ENCODE measurements at places on chromosomes 2 and 18.

- no peak for ATAC-seq
These were observed 2.0 kb downstream of the MFSD6 start for GRCh38 chr2:190410166-190410565.

- no peak for ATAC-seq
These were observed 183.8 kb upstream of the STON1 start for GRCh38 chr2:48346124-48346536.

GRCh38 chr18:46411867-46412690, 244.9 kb downstream of the LOXHD1 start:
- ATAC-seq = no peak

- no peak for ATAC-seq
These were observed 279.0 kb upstream of the STON1 start for GRCh38 chr2:48250943-48251342.

GRCh38 chr2:173090276-173090877, 14.7 kb downstream of the MAP3K20 start:
- no peak for ATAC-seq

- ATAC-seq = no peak
These were observed 11.3 kb downstream of the NCL start for GRCh38 chr2:231452799-231453508.

DNA sequence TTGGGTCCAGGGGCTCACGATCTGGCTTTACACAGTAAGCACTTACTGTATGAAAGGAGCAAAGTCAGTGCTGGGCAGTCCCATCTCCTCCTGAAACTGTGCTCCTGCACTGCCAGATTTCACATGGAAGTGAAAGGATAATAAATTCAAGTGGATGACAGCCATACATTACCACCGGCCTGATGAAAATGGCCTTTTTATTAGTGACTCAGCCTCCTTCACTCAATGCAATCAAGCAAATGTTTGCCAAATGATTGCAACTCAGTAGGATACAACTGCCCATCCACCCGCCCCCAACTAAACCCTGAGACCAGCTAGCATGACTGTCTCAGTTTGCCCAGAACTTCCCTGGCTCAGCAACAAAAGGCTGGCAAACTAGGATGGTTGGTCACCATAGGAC, 77.1 kb downstream of the MYO5B start:
- no peak for ATAC-seq

- no peak for ATAC-seq
These were observed 151.1 kb upstream of the LHCGR start for GRCh38 chr2:48906633-48907032.

DNA sequence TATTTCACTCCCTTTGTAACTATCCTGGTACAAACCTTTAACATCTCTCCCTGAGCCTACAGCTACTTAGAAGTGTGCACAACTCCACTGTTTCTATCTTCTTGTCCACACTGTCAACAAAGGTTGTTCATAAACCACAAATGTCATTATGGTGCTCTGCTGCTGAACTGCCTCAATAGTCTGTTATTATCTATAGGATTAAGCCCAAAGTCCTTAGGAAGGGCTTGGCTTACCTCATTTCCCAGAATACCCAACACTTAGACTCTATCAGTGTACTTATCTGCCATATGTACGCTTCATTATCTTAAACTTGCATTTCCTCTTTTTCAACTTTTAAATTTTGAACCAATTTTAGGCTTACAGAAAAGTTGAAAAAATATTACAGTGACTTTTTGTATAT, 94.2 kb downstream of the HNMT start:
- no peak for ATAC-seq

DNA sequence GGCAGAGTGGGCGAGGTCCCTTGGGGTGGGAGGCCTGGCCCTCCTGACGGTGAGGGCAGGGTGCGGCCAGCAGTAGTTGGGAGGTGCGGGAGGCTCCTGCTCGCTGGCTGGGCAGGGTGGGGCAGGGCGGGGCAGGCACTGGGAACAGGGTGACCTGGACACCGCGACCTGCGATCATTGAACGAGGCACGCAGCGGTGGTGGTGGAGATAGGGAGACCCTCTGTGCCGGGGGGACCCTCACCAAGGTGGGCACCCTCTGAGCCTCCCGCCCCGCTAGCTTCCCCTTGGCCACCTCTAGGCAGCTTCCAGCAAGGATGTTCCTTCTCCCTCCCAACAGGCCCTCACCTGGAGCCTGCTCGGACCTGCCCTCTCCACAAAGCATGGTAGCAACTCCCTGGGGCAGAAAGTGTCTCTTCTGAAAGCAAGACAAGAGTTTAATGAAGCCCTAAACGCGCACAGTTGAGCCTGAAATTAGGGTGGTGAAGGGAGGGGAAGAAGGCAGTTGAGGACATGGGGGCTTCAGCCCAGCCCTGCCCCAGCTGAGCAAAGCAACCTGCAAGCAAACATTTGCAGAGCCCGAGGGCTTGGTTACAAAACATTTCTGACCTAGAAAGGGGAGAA, 15.4 kb upstream of the FOSL2 start:
- no peak for ATAC-seq

DNA sequence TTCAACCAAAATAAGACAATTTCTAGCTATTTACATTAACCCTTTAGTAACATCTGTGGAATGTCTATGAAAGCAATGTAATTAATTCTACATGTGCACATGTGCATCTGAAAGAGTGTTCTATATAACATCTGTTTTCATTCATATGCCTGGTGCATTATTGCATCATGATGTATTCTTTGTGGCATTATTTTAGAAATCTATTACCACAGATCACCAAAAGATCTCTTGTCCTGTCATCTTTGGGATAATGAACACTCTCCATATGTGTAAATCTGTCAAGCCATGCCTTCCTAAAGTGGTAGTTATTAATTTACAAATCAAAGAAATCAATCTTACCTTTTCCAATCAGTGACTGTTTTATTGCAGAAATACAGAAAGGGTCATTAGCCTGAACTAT, 86.9 kb downstream of the TRIB2 start:
- ATAC-seq = no peak

DNA sequence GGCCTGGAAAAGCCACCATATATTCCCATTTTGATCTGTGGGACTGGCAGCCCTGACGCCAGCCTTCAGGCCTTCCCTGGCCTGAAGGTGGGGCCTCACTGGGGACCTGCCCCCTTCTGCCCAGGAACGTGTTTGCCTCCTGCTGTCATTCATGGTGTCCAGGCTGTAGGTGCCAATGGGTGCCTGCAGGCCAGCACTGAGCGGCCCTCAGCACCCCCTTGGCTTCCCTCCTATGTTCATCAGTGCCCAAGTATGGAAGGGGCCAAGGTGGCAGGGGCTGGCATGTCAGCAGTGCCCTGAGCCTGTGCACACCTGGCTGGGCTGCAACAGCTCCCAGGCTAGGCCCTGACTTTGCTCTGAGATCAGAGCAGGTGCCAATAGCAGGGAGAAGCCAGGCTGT, 800.3 kb upstream of the RAB6C start:
- no peak for ATAC-seq

DNA sequence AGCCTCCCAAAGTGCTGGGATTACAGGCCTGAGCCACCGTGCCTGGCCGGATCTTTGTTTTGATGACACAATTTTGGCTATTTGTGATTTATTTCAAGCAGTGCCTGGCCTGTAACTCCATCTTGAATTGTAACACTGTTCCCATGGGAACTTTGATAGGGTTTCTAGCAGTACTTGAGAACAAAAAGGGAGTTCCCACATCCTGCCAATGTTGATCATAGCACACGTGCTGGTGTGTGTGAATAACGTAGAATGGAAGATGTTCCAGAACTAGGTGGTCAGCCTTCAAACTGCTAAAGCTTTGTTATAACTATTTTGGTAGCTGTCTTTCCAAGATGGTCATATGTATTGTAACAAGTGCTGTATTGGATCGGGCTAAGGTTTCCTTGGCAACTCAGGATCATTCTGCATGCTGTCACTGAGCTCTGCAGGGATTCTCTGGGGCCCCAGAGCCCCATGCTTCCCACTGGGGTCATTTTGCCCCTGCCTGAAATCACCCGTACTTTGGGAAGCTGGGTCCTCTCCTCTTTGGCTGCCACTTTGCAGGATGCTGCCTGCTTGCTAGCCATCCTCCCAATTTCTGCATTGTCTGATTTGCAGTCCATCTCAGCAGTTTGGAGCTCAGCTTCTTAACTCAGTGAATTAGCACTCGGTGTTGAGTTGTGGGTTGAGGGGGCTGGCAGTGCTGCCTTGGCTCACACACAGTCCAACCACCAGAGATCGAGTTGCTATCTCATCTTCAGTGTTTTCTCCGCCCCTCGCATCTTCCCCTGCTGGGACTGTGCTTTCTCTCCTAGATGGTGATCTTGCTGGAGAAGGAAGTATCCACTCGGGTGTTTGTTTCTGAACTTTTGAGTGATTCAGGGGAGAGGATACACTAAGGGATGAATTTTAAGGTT, 26.8 kb downstream of the SH3RF3 start:
- ATAC-seq = no peak

DNA sequence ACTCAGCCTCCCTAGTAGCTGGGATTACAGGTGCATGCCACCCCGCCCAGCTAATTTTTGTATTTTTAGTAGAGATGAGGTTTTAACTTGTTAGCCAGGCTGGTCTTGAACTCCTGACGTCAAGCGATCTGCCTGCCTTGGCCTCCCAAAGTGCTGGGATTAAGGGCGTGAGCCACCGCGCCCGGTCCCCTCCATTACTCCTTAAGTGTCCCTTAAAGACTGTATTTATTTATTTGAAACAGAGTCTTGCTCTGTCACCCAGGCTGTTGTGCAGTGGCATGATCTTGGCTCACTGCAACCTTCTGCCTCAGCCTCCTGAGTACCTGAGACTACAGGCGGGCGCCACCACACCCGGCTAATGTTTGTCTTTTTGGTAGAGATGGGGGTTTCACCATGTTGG, 148.6 kb downstream of the TGIF1 start:
- no peak for ATAC-seq

DNA sequence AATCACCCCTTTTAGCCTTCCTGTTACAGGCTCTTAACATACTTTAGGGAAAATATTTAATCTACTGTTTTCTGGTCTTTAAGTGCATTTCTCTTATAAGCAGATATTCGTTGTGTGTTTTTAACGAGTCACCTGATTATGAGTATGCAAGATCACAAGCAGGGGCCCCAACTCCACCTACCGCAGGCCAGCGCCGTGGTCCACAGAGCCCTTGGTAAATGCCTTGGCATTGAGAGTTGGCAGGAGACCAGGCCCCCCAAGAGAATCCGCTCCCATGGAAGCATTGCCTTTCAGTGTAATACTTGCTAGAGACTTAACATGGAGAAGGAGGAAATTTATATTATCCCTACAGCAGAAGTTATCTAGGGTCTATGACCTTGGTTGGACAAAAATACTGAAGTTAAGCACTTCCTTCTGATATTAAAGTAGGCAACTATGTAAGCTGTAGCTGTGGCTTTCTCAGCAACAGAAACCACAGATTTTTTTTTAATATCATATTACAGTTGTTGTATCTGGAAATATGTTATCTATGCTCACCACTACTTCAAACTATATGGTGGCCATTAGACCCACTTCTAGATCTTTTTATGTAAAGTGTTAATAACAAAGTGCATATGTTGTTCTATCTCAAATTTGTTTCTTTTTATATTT, 241.8 kb upstream of the MGAT5 start:
- ATAC-seq = no peak

- ATAC-seq = no peak
These were observed 13.8 kb upstream of the SLC25A52 start for GRCh38 chr18:31774477-31774785.

DNA sequence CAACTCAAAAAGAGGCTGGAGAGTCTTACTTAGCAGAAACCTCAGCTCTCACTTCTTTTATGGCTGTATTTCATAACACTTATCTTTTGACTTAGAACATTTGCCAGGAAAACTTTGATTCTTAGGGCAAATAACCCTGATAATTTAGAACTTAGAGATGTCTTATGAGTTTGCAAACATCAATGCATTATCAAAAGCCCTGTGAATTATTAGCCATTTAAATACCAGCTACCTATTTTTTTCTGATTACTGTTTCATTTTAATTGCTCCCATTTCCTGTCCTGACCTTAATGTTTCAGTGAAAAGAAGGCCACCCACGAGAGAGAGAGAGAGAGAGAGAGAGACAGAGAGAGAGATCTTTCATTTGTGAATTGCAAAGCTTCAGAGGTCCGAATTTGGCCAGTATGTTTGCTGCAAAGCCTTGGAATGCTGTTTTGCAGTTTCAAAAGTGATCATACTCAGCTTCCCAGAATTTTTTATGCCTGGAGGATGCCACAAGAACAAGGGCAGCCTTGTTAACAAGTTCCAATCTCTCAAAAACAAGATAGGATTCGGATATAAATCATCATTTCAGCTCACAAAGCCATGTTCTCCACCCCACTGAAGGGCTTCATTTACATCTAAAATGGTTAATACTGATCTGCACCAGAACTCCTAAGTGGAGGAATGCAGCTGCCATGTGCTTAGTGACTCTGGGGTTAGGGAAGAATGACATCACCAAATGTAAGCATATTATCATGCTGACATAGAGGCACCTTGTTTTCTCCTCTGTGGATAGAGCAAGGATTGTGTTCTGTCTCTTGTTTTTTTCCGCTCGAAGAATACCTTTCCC, 478.2 kb downstream of the ARHGAP15 start:
- ATAC-seq = no peak

- ATAC-seq = no peak
These were observed 1491.2 kb downstream of the LRP1B start for GRCh38 chr2:140639628-140640027.

GRCh38 chr18:69658685-69659084, 258.0 kb downstream of the DOK6 start:
- ATAC-seq = no peak

GRCh38 chr2:240200230-240201051, 60.0 kb upstream of the OTOS start:
- ATAC-seq = no peak

- no peak for ATAC-seq
These were observed 40.4 kb downstream of the L3MBTL4 start for GRCh38 chr18:6374340-6374739.

- ATAC-seq = no peak
These were observed 71.6 kb downstream of the RRM2 start for GRCh38 chr2:10193851-10194820.

DNA sequence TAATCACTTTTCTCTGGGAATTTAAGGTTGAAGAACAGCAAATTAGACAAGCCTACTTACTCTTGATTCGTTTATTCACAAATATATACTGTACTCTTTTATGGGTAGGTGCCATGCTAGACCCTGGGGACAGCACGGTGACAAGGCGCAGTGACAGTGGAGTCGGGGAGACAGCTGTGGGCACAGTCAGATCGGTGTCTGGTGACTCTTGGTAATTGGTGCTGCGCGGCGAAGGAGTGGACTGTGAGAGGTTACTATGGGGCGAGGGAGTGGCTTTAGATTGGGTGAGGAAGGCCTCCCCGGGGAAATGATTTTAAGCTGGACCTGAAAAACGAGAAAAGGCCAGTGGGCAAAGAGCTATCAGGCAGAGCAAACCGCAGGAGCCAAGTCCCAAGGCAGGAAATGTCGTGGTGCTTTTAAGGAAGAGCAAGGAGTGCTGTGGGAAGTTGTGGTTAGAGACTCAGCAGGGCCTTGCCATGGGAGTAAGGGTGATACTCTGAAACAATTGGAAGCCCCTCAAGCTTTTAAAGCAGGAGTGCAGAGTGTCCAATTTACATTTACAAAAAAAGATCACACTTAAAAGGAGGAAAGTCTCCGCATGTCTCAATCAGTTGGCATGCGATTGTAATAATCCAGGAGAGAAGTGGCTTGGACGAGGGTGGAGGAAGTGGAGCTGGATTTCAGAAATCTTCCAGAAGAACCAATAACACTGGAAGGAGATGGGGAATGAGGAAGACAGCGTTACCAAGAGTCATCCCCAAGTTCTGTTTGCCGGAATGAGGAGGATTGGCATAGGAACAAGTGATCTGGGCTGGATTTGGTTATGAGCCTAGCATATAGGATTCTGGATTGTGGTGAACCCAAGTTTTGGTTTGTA, 36.1 kb upstream of the TXNDC2 start:
- no peak for ATAC-seq

- ATAC-seq = no peak
These were observed 42.5 kb upstream of the PPP1CB start for GRCh38 chr2:28709101-28709500.

GRCh38 chr2:95071856-95072255, 46.3 kb downstream of the MAL start:
- ATAC-seq = no peak

Measured in activated T-helper 17 cell treated with anti-CD3 and anti-CD28 coated beads, Interleukin-2, amount 50 U/mL, for 72 hours (primary cell).